ENCODE measurements at places on chromosomes 5 and 9.

GRCh38 chr5:109196087-109196822, 213.5 kb downstream of the PJA2 start:
- no peak for DNase-seq

GRCh38 chr5:109533751-109534272, 124.0 kb upstream of the PJA2 start:
- no peak for DNase-seq

- no peak for DNase-seq
Measured at GRCh38 chr9:108850293-108850897, 5.4 kb downstream of the ACTL7B start.

- no peak for DNase-seq
Measured at GRCh38 chr9:4927043-4927471, 58.0 kb upstream of the JAK2 start.

- DNase-seq: no peak
Measured at GRCh38 chr5:171525085-171525484, 105.6 kb downstream of the FGF18 start.

DNA sequence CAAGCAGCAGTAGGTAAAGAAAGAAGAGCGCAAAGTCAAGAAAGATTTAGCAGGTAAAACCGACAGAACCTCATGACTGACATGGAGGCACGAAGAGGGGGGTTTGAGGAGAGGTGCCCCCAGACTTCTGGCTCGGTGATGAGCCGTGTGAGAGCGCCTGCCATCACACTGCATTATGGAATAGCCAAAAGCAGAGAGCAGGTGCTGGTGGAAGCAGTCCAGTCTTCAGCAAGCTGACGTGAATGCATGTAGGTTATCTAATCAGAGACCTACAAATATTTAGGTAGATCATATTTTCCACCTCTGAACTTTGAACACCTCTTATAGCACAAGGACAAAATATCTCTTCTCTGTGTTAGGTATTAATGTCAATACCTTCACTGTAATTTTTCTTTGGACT, 68.4 kb downstream of the RNF130 start:
- no peak for DNase-seq

DNA sequence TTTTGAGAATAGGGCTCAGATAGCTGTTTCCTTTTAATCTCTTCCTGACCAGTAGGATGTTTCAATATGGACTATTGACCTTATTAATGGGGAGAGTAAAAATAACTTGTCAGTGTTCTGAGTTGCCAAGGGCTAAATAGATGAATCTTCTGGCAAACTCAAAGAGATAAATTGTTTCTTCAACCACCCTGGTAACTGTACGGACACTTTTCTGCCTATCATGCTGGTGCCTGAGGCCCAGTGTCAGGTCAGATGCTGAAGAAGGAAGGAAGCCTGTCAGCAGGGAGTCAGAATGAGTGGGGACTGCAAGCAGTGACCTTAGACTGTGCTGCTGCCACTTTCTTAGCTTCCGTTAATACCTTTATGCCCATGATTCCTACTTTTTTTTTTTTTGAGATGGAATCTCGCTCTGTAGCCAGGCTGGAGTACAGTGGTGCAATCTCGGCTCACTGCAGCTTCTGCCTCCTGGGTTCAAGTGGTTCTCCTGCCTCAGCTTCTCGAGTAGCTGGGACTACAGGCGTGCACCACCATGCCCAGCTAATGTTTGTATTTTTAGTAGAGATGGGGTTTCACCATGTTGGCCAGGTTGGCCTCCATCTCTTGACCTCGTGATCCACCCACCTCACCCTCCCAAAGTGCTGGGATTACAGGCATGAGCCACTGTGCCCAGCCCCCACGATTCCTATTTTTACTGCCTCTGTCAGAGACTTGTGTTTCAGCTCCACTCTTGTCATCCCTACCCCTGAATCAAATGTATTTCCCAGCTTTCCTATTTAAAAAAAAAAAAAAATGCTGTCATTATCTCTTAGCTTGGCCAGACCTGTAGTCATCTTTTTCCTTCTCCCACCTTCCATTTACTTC, 33.7 kb downstream of the TGFBR1 start:
- DNase-seq: no peak

GRCh38 chr9:88991066-88992034, at the start of gene S1PR3:
TSS of gene S1PR3 (plus strand) at chr9:88991468. CDS start at chr9:89001201, 9,733 bp downstream.
- no peak for DNase-seq

GRCh38 chr9:122333169-122333808, 37.5 kb upstream of the PTGS1 start:
- DNase-seq: no peak

GRCh38 chr5:82320966-82321365, 42.8 kb upstream of the RPS23 start:
- DNase-seq: no peak

DNA sequence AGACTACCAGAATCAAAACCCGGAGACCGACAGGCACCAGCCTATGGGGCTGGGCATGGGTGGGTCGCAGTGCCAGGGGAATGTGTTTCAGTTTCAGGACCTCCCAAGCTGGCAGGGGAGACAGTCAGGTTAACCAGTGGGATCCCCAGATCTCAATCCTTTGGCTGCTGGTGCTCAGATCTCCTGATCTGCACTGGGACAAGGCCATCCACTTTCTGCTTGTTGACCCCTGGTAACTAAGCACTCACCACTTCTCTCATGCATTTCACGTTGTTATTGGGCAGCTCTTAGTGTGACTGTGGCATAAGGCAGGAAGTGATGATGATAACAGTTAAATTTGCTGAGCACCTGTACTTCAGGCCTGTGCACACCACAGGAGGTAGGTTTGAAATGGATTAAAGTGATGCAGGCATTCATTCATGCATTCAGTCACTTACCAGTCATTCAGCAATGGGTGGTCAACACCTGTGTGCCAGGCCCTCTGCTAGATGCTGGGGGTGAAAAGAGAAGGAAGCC, 42.1 kb upstream of the STXBP1 start:
- DNase-seq: no peak

DNA sequence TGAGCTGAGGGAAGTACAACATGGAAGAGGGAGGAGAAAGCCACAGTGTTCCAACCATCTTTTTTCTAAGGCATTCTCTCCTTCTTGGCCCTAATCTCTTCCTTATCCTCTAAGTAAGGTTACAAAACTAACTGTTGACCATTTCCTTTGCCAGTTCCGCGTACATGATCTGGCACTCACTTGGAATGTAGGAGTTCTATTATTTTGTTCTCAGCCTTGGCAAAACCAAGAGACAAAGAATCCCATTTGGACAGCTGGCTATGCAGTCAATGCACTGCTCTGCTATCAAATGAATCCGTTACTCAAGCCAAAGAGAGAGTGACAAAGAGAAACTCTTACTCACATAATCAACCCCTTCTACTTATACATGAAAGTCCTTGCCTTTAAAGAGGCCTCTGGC, 410.3 kb downstream of the DTWD2 start:
- no peak for DNase-seq
